ENCODE measurements at places on chromosomes 11 and 22.

- DNase-seq: no peak
These were observed 7.3 kb upstream of the BRSK2 start for GRCh38 chr11:1382429-1382828.

DNA sequence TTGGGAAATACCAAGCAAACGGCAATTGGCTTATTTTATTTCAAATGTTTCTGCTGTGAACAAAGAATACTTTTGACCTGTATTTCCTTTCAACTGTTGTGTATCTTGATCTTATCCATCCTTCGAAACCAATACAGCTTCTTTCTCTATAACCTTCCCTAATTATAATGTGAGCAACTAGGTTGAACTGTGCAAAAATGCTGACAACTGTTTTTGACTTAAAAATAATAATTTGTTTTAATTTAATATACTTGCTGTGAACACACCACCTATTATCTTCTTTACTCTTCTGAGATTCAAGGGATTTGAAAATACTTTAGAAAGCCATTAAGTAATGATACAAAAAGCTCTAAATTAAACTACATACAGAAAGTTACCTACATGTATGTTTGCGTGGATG lies 682.5 kb upstream of the CCDC179 start:
- DNase-seq: no peak

DNA sequence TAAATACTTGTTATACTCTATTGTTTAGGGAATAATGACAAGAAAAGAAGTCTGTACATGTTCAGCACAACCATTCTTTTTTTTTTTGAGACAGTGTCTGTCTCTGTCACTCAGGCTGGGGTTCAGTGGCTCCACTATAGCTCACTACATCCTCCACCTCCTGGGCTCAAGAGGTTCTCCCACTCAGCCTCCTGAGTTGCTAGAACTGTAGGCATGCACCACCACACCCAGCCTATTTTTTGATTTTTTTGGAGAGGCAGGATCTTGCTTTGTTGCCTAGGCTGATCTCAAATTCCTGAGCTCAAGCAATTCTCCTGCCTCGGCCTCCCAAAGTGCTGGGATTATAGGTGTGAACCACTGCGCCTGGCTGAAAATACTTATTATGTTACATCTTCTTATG lies 250.0 kb downstream of the MIAT start:
- no peak for DNase-seq

DNA sequence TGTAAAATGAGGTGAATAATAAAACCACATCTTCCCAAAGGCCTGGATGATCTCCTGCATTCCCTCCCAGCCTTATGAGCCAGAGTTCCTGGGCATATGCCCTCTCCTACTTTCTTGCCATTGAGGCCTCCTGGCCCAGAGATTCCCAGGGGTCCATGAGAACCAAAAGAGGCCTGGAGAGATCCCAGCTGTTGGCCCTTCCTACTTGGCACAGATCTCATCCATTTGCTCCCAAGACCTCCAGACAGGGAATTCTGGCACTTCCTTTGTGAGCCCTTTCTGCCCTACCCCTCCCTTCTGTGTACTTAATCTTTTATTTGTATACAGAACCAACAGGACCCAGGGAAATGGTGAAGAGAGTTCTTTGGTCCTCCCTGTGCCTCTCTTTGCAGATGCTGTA lies 21.4 kb downstream of the POU2F3 start:
- no peak for DNase-seq

- DNase-seq: no peak
These were observed 28.7 kb upstream of the VPREB1 start for GRCh38 chr22:22215659-22216449.

DNA sequence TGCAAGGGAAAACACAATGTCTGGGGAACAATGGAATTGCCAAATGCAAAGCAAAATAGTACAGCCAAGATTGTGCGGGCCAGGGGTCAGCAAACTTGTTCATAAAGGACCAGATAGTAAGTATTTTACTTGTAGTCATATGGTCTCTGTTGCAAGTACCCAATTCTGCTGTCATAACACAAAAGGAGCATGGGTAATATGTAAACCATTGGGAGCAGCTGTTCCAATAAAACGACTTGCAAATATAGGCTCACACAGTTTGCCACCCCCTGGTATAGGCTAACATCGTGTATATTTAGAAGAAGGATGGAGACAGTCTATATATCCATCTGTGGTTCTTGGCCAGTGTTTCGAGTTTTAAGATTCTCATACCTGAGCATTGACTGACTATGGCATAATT lies 15.6 kb downstream of the SDHAF2 start:
- no peak for DNase-seq

DNA sequence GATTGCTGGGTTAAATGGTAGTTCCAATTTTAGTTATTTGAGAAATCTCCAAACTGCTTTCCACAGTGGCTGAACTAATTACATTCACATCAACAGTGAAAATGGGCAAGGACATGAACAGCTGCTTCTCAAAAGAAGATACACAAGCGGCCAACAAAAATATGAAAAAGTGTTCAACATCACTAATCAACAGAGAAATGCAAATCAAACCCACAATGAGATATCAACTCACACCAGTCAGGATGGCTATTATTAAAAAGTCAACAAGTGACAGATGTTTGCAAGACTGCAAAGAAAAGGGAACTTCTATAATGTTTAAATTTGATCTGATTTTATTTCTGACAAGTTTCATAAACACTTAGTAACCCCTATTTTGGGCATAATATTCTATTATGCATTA lies 537.5 kb downstream of the DLG2 start:
- no peak for DNase-seq

GRCh38 chr11:73859671-73860070 lies 17.0 kb downstream of the COA4 start:
- no peak for DNase-seq

DNA sequence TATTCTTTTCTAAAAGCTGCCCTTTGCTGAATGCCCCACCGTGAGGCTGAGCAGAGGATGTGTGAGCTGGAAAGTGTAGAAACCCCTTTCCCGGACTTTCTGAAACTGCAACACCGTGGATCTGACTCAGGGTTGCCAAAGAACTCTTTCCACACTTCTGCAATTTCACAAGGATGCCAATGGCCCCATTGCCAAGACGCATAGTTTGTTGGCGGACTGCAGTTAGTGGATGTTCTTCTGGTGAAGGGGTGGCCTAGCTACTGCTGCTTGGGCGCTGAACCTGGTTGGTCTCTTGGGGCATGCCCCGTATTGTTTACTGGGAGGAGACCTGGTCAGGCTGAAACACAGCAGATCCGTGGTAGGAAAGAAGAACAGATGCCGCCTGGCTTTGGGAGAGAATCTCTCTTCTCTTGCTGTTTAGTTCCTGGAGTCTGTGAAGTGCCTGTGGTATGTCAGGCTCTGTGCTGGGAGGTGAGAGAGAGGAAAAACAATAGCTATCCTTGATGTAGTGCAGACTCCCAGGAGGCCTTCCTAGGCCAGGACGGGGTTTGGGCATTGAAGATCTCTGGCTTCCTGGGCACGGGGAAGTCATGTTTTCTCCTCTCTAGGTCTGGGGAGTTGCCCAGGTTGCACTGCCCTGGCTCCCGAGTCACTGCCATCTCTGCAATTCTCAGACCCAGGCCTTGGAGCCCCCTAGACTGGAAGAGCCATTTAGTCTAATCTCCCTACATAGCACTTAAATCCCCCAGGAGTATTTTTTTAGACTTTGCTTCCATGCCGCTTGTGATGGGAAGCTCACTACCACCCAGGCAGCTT lies 26.9 kb downstream of the CD82 start:
- no peak for DNase-seq
